T-helper 2 cell treated with Interferon-gamma antibody and Interleukin-4, amounts not matched to agents 5 μg/mL and 100 μg/mL, for 36 hours (primary cell): ENCODE measurements at places on chromosomes 16 and 17.

DNA sequence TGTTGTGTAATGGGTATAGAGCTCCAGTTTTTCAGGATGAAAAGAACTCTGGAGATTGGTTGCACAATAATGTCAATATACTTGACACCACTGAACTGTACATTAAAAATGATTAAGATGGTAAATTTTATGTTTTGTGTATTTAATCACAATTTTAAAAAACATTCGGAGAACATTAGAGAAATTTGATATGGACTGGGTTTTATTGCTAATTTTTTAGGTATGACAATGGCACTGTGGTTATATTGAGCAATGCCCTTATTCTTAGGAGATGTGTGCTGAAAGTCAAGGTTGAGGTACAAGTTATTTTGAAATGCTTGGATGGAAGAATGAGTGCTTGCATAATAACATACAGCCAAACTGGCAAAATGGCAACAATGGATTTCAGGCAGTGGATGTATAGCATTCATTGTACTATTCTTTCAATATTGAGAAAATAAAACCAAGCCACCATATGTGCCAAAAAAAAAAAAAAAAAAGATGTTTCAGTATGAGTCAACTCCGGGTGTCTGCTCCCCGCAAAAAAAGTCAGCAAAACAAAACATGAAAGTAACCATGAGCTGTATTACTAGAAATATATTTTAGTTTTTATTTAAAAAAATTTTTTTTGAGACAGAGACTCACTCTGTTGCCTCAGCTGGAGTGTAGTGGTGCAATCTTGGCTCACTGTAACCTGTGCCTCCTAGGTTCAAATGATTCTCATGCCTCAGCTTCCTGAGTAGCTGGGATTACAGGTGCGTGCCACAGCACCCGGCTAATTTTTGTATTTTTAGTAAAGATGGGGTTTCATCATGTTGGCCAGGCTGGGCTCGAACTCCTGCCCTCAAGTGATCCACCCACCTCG, 19.8 kb downstream of the HOXB1 start:
- DNase-seq: peak; percentile 32

- DNase-seq: peak; percentile 27
Measured at GRCh38 chr16:30748634-30749445, 615 bp downstream of the PHKG2 start.

DNA sequence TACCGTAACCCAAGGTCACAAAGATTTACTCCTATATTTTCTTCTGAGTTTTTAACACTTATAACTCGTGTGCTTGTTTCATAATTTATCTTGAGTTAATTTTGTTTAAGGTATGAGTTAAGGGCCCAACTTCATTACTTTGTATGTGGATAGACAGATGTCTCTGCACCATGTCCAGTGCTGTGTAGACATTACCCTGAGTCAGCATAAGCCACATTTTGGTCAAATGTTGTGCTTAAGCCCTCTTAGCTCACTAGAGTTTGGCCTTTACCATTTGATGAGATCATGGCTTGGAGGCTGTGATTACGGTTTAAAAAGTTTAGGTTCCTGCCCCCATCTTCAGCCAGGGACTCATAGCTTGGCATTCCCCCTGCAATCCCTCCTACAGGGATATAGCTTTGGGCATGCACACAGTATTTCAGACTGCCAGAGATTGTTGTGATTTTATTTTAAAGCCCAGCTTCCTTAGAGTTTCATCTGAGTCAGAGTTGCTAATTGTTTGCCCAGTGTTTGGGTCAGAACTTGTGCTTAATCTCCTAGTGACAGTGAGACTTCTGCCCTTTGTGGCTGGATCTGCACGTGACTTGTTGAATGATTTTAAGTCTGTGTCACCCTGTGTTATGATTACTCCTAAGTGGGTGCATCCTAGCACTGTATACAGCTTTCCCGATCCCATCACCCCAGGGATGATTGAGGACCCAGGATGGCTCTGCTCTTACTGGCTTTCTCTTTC, 393.1 kb downstream of the CNTNAP4 start:
- DNase-seq: no peak

GRCh38 chr17:35170968-35171771, 23.0 kb downstream of the SLC35G3 start:
- DNase-seq: no peak

GRCh38 chr17:78127239-78127887, 1.2 kb downstream of the TMC6 start:
- DNase-seq: peak; percentile 77

DNA sequence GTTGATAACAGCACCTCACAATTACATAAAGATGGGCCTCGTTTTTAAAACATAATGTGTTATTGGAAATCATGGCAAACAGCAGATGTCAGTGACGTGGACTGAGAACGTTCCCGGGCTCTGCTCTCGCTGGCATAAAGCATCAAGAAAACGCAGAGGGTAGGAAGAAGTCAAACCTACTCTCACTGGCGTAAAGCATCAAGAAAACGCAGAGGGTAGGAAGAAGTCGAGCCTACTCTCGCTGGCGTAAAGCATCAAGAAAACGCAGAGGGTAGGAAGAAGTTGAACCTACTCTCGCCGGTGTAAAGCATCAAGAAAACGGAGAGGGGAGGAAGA, 110.6 kb downstream of the VPS53 start:
- DNase-seq: no peak

DNA sequence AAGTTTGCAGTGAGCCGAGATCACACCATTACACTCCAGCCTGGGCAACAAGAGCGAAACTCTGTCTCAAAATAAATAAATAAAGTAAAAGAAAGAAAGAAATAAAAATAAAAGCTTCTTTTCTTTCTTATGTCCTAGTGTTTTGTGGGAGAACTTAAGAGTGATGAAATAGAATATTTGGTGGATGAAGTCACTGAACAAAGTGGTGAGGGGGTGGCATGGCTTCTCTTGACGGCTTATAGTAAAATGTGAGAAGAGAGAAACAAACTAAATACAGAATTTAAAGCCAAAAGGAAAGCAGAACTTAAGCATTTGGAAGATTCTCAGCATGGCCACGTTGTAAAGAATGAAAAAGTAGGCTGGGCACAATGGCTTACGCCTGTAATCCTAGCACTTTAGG, 15.3 kb downstream of the SGF29 start:
- DNase-seq: no peak

GRCh38 chr17:81735264-81736102, 23.4 kb downstream of the SLC25A10 start:
- DNase-seq: no peak
